MG63 (cell line): ENCODE measurements at places on chromosomes 6 and 20. TPM values are rescaled to one million over a fixed set of nuclear protein-coding genes. Genes with fewer than 3 reads are reported as not detected.
A peak's percentile ranks its signal among the peaks of the same experiment; 100 is the strongest.

DNA sequence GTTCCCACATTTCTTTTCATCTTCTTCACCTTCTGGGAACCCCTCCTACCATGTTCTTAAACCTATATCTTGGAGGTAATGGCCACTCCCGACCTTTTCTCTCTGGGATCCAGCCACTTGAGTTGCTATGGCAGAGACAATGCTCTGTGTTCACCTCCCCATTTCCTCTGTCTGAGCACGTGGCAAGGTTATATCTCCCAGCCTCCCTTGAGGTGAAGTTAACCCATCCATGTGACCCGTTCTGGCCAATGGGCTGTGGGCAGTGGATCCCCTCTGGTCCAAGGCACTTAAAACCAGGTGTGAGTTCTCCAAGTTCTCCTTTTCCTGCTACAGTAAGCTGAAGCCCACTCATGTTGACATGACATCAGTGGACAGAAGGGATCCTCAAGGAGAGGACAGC lies 261.4 kb downstream of the LRFN2 start:
- DNase-seq, result no peak

DNA sequence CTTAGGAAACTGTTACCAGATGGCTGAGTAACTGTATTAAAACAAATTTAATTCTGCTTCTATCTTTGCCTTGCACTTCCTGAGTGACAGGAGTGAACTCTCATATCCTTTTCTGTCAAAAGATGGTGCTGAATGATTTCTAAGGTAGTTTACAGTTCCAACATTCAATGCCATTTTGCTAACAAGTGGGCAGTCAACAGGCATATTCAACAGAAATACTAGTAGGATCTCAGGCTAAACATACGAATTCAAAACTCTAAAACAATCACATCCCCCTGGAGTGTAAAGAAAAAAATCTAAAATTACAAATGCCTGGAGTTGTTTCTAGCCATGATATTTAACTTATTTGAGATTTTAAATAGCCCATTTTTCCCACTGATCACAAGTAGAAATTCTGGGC lies 6.7 kb downstream of the PSMB9 start:
- no peak for DNase-seq

GRCh38 chr6:137218473-137218916 lies 690 bp downstream of the IFNGR1 start:
- peak; percentile 7 for DNase-seq

- DNase-seq, result no peak
These were observed 549 bp downstream of the ANKRD6 start for GRCh38 chr6:89433252-89434149.

DNA sequence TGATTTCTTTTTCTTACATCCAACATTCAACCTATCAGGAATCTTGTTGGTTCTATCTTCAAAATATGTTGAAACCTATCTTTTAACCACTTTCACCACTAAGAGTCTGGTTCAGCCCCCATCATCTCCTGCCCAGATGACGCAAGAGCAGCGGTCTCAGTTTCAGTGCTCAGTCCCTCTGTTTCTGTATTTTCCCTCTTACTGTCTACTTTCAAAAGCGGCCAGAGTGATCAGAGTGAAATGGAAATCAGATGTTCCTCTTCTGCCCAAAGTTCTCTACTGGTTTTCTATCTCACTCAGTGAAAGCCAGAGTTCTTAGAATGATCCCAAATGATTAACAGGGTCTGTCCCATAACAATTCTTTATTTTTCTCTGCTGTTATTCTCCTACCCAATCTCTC lies 147.9 kb upstream of the PDE7B start:
- DNase-seq, result no peak

DNA sequence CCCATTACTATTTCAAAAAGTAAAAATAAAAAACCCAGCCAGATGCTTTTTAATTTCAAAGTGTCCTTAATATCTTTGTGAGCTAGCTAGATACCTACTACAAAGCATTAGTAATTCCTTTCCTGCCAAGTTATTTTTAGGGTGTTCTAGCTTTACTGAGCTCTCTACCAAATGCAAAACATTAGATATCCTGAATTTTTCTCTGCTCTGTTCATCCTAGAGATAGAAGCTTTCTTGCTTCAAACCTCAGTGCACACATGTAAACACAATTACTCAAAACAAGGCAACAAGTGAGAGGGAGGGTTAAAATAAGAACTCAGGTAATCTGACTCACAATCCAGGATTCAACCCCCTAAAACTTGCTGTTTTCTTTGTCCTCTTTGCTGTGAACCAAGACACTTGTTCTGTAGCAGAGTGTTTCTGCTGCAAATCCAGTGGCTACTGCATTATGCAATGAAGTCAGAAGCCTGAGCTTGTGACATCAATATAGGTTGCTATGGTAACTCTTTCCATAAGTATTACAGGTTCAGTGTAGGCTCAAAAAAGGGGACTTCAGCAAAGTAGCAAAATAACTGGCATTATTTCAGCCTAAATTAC lies 72.6 kb upstream of the STXBP5 start:
- DNase-seq, result no peak

DNA sequence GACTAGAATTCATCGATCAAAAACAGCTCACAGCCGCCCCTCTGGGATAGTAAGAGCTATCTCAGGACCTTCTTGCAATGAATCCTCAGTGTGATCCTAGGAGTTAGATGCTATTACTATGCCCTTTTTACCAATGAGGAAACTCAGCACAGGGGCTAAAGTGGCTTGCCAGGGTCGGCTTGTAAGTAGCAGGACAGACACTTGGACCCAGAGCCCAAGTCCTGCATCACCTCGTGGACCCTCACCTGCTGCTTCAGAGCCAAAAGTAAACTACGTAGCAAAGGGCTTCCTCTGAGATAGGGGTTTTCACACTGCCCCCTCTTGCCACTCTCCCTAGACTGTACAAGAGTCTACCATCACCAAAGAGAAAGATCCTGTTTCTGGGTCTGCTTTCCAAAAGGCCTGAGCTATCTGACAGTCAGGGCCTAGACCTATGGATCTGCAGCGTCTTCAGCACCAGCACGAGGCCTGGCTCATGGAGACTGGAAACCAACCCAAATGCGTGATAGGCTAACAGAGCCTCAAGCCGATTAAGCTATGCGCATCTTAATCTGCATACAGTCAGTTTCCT lies 172.3 kb downstream of the ANKRD60 start:
- DNase-seq, result no peak

- DNase-seq, result no peak
These were observed 39.4 kb downstream of the MAP7 start for GRCh38 chr6:136510782-136511181.

DNA sequence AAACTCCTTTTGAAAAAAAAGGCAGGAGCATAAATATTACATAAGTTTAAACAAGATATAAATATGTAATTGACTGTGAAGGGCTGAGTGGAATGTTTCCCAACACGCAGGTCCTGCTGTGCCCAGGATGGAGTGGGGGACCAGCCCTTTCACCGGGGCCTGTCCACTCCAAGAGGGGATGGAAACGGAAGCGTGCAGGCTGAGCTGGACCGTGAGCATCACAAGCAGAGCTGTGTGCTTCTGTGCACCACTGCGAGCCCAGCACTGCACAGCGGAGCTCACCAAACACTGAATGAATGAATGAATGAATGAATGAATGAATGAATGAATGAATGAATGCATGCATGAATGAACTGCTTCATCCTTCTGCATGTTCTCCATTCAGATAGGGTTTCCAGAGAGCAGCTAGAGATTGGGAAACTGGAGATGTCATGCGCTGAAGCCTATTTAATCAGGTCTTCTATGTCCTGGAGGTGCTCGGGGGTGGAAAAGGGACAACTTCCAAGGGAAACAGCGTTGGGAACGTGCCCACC lies 157.7 kb downstream of the ANKRD60 start:
- DNase-seq, result no peak

GRCh38 chr20:61677928-61678327 lies 387.8 kb downstream of the TAF4 start:
- no peak for DNase-seq

DNA sequence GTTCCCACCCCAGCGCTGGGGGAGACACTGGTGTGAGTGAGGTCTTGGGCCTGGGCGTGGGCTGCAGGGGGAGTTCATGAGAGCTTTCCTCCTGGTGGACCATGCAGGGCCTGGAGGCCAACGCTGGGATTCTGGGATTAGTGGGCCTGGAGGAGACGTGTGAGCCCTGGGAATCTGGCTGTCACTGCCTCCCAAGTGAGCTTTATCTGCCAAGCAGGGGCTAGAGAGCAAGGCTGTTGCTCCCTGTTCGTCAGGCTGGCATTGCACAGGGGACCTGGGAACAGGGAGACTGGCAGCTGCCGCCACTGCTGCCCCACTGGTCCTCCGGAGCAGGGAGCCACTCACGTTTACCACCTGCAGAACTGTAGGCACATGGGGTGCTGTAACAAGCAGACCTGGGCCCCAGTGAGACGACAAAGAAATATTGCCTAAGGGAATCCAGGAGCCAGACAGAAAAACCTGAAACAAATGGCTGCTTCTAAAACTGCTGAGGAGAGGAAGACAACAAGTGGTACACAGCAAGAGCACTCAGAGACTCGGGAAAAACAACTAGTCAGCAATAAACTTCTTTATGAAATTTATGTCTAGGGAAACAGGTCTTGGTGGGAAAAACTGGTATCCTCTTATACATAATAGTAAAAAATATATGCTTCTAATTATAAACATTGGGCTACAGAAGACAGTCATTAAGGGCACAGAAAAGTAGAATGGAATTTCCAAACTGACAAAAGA lies 45.2 kb downstream of the PPP1R3G start:
- DNase-seq, result no peak

- peak; percentile 61 for DNase-seq
These were observed 497 bp downstream of the BMP7 start for GRCh38 chr20:57265997-57266290.

- DNase-seq, result no peak
These were observed 46.7 kb downstream of the TRERF1 start for GRCh38 chr6:42405021-42405420.

DNA sequence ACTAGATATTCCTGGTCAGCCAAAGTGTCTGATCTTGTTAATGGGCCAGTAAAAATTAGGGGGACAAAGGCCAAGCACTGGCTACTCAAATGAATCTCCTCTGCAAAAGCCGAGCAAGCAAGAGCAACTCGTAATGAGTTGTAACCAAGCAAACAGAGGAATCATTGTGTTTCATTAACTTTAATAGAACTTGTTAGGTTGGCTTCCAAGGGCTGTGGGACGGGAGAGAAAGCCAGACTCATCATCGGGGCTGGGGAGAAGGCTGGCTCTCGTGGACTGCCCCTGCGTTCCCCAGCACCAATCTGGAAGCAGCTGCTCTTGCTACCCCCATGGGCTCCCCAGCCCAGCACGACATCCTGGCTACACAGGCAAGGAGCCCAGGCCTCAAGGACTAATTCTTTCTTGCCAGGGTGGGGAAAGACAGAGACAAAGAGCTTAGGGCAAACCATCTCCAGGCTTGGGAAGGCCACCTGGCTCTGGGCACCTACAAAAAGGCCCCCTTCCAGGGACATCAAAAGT lies 10.5 kb upstream of the SCUBE3 start:
- peak; percentile 92 for DNase-seq

GRCh38 chr6:135568379-135568778 lies 70.8 kb upstream of the AHI1 start:
- DNase-seq, result no peak

GRCh38 chr20:7710440-7710839 lies 229.8 kb downstream of the HAO1 start:
- DNase-seq, result no peak

DNA sequence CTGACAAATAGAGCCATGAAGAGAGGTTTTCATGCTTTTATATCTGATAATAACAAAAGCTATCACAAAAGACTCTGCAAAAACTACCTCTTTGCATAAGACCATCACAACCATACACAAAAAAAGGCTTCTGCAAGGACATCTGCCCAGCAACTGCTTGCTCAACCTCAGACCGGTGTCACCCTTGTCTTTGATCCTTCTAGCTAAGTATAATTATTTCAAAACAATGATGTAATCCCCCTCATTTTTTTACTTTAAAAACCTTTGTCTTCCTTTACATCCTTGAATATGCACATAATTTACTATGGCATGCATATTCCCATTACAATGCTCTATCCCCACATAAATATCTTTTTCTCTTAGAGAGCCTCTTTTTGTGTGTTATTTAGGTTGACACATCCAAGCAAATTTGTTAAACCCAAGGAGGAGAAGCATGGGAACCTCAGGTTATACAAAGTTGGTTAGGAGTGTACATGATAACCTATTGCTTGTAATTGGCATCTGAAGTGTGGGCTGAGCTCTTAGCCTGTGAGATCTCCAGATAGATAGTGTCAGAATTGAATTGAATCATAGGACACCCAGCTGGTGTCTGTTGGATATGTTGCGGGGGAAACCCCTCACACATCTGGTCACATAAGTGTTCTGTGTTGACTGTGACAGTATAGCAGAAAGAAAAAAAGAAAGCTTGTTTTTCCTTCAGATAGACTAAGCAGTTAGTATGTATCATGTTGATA lies 20.7 kb upstream of the CGA start:
- no peak for DNase-seq

GRCh38 chr6:30344191-30344867 lies 627 bp upstream of the RPP21 start:
- no peak for DNase-seq

DNA sequence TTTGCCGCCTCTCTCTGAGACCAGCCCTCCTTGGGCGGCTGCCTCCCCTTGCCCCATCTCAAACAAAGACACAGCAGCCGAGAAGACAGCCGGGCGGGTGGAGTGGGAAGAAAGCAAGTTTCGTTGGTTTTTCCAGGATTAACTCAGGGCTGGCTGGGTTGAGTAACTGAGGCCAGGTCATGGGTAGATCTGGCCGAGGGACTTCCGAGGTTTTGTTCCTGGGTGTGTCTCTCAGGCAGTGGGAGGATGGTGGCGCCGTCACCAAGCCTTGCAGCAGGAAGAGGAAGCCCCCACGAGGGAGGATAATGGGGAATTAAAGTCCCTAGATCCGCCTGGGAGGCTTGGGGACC lies 167.2 kb downstream of the TTLL2 start:
- no peak for DNase-seq

- DNase-seq, result peak; percentile 4
These were observed 63.4 kb downstream of the TXNDC5 start for GRCh38 chr6:7846966-7847818.

Gene WFDC10B
- total RNA-seq, result not detected in 2 replicates

Gene SAMD5
- 5.5 and 12.4 TPM in 2 replicates for total RNA-seq

Gene ADGB
- total RNA-seq, result not detected in 2 replicates

Gene FKBP1C
- 0.92 TPM in 1 of 2 replicates, not detected in the other for total RNA-seq

Gene MOXD1
- 1.9 and 2.9 TPM in 2 replicates for total RNA-seq

Gene PRSS16
- 0.33 TPM in 1 of 2 replicates, not detected in the other for total RNA-seq

Gene MAP7
- not detected in 2 replicates for total RNA-seq

Gene PSORS1C1
- total RNA-seq, result not detected in 2 replicates

Gene FKBP1A
- total RNA-seq, result 146 TPM in 2 replicates
